Gastrocnemius medialis (tissue), 4 donors: ENCODE measurements at places on chromosomes 12 and 14.

- no peak for DNase-seq
Observed at GRCh38 chr14:56004323-56004722, 113.9 kb upstream of the PELI2 start.

- DNase-seq = no peak
Observed at GRCh38 chr12:68319988-68320623, 12.1 kb downstream of the MDM1 start.

DNA sequence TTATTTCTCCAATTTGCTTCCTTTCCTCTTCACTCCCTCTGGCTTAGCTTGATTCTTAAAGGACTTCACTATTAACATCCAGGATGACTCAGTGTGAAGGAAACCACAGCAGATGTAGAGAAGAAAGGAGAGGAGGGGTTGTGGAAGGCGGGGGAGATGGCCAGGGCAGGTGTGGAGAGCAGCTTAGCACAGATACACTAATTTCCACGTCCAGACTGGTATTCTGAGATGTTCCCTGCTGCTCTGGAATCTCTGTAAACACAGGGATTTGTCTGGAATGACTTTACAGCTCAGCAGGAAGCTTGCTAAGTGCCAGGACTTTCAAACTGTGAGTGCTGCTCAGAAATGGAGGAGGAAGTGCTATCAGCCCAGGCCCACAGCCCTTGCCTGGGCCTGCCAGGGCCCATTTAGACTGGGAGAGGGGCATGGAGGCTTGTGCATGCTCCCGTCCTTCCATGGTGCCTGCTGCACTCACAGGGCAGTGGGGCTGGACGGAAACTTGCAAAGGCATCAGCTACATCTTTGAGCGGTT lies 202.5 kb upstream of the DDHD1 start:
- no peak for DNase-seq

DNA sequence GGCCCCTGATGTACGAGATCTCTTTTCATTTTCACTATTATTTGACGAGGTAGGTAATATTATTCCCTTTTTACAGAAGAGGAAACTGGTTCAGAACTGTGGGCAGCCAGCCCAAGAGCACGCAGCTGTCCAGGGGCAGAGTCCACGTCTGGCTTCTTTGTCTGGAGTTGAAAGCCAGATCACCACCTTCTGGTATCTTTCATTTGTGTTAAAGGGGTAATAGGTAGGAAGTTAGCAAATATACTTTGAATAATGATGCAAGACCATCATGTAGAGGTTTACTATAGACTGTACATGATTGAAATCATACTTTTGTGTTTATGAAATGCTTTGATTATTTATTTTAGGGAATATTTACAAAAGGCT lies 144.1 kb upstream of the AMIGO2 start:
- no peak for DNase-seq

- no peak for DNase-seq
Observed at GRCh38 chr14:94041551-94042346, 15.6 kb downstream of the OTUB2 start.

DNA sequence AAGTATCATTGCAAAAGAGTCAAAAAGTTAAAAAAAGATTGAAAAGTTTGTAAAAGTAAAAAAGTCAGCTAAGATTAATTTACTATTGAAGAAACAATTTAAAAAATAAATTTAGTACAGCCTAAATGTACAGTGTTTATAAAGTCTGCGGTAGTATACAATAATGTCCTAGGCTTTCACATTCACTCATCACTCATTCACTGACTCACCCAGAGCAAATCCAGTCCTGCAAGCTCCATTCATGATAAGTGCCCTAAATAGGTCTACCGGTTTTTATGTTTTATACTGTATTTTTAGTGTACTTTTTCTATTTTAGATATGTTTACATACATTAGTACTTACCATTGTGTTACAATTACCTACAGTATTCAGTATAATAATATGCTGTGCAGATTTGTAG lies 43.9 kb upstream of the ABCC9 start:
- no peak for DNase-seq

DNA sequence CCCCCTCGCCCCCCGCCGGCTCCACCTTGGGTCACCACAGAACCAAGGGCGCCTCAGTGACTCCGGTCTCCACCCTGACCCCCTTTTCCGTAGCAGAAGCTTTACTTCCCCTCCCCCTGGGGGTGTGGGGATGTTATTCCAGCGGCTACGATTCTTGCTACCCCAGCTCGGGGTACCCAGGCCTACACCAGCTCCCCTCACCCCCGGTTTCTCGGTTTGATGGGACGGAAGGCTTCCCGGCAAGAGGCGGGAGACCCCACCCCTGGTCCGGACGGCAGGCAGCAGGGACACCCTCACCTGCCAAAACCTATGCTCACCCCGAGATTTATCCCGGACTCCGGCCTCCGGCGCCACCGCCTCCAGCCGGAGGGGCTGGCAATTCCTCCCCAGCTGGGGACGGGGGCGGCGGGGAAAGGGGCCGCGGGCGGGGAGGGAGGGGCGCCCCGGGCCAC lies 619 bp downstream of the RAB15 start:
- no peak for DNase-seq

GRCh38 chr12:127742231-127742630 lies 524.7 kb upstream of the TMEM132C start:
- no peak for DNase-seq

DNA sequence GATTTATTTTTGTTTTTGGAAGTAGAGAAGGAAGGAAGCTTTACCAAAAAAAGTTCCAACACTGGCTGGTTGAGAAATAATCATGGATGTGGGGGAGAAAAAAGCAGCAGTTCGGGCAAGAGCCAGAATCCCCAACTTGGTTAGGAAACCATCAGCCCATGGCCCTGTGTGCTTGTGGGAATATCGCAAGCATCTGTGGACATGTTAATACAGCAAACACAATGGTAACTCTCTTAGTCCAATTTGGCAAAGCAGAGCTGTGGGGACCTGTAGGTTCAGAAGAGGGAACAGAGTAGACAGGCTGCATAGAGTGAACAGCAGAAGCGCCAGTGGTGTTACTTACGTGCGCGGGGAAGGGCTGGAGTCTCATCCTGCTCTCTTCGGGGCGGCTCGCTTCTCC lies 46.8 kb downstream of the TCHP start:
- no peak for DNase-seq
